ENCODE measurements at places on chromosomes 13 and 19.

DNA sequence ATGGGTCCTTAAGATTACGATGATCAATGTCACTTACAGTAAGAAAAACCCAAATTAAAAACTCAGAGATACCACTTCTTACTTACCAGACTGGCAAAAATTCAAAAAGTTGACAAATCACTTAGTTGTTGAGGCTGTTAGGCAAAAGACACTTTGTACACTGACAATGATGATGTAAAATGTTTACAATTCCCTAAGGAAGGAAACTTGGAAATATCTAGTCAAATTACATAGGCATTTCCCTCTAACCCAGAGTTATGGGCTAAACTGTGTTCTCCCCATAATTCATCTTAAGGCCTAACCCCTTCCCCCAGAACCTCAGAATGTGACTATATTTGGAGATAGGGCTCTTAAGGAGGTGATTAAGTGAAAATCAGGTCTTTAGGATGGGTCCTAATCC is 12.0 kb downstream of the TGDS start:
- DNase-seq: no peak

DNA sequence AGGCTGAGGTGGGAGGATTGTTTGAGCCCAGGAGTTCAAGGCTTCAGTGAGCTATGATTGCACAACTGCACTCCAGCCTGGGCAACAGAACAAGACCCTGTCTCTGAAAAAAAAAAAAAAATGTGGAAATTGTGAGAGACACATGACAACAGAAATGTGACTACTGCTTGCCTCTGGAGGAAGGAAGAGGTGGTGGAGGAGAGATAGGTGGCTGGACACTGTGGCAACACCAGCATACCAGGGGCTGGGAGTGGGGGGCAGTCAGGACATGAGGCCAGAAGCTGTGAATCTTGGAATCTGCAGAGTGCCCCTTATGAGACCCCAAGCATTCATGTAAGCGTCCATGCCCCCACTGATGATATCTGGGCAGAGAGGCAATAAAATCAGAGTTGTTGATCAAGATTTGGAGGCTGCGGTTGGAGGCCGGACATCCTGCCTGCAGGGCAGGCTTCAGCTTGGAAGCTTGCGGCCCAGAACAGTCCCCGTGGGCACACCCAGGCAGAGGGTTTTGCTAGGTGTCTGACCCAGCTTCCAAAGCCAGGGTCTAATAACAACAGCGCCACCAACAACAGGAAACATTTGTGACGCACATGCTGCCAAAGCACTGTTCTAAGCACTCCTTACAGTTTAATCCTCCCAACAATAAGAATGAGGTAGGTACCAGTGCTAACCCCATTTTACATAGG is 16.9 kb downstream of the FAM187B start:
- peak; percentile 33 for DNase-seq

GRCh38 chr13:35917252-35917941 is 213.8 kb downstream of the DCLK1 start:
- no peak for DNase-seq

GRCh38 chr19:55809381-55810058 is 22.3 kb downstream of the NLRP11 start:
- peak; percentile 72 for DNase-seq

GRCh38 chr19:19540064-19540714 is 2.1 kb downstream of the CILP2 start:
- peak; percentile 79 for DNase-seq

- DNase-seq: peak; percentile 97
Measured at GRCh38 chr19:8640402-8641004, 10.1 kb downstream of the NFILZ start.

DNA sequence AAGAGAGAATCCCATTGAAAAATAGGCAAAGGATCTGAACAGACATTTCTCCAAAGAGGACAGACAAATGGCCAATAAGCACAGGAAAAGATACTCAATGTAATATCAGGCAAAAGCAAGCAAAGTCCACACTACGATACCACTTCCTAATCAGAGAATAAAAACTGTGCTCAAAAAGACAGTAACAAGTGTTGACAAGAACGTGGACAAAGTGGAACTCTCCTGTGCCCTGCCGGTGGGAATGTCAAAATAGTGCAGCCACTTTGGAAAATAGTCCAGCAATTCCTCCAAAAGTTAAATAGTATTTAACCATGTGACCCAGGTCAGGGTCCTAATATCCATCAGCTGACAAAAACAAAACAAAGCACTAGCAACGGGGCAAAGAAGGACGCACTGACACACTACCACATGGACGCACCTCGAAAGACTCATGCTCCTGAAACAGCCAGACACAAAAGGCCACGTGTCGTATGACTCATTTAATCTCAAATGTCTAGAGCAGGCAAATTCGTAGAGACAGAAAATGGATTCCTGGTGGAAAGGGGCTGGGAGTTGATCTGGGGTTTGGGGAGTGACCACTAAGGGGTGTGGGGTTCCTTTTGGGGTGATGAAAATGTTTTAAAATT is 5.2 kb downstream of the MIER2 start:
- no peak for DNase-seq

DNA sequence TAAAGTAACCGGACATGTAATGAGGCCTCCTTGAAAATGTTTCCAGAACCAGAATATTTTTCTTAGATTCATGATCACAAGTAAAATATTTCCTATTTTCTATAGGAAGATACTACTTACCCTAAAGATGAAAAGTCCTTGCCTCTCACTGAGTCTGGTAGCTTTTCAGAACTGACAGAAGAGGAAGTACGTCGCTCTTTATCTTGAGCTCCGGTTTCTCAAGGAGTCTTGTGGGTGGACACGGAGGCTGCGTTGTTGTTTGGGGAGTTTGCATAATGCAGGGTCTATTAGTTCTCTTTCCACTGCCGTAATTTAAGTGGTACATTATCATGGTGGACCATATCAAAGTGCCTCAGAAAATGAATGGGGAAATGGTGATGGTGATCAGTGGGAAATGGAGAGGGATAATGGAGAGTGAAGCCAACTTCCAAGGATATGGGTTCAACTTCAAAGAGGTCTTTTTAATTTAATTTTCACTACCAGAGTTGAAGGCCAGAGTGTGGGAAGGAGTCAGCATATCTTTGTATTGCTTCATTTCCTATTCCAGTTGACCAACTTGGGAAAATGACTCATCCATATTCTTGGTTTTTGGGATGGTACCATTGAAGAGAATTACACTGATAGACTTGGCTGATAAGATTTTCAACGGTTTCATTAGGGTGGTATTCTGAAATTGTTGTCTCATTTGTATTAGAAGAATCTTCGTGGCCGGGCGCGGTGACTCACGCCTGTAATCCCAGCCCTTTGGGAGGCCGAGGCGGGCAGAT is 23.4 kb downstream of the MBD3L2B start:
- peak; percentile 76 for DNase-seq

GRCh38 chr13:32538143-32538620 is 413 bp downstream of the N4BP2L2 start:
- DNase-seq: peak; percentile 89

- no peak for DNase-seq
Measured at GRCh38 chr19:57689750-57690149, 8.0 kb downstream of the ZNF551 start.

DNA sequence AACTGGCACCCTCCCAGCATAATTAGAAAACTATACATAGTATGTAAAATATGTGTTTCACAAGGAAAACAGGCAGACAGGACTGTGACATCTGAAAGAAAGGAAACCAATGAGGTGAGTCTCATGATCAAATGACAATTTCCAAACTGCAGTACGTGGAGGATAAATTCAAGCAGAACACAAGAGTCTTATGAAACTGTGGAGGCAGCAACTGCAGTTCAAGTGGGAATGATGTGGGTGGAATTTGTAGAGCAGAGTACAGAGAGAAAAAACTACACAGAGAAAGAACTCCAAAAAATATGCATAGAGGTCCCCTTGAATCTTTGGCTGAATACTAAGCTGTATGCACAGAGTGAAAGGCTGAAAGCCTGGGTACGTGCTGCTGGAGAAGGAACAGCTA is 9.7 kb downstream of the SIGLEC6 start:
- DNase-seq: no peak

DNA sequence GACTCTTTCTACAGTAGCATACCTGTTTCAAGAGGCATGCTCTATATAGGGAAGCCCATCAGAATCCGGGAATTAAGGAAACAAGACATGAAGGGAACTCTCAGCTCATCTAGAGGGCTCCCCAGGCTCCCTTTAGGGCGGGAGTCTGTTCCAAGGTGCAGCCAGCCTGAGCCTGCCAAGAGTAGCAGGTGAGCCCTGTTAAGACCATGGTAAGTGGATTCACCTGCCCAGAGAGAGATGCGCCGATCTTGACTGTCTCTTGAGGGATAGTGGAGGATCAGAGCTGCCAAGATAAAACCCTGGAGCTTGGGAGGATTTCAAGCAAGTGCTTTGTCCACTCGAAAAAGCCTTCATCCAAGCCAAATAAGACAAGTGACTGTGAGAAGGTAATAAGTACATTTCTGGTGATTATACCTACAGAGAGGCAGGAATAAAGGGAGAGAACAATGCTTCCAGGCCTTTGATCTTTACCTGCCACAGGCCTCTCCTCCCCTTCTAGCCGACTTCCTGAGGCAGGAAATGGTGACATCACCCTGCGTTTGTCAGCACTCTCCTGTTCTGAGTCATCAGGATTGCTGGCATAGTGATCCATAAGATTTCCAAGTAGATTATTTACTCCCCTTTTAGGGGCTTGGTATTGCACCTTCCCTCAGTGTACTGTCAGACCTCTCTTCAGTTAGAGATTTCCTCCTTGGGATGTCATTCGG is 31.5 kb downstream of the KLF5 start:
- no peak for DNase-seq

GRCh38 chr13:41995336-41995735 is 34.4 kb upstream of the VWA8 start:
- no peak for DNase-seq

GRCh38 chr13:108115738-108116137 is 99.6 kb downstream of the LIG4 start:
- no peak for DNase-seq

- no peak for DNase-seq
Measured at GRCh38 chr13:40993987-40994386, 25.1 kb downstream of the ELF1 start.

- no peak for DNase-seq
Measured at GRCh38 chr19:34504273-34504808, 22.8 kb downstream of the WTIP start.

- no peak for DNase-seq
Measured at GRCh38 chr13:61777899-61778298, 362.2 kb upstream of the PCDH20 start.

- peak; percentile 84 for DNase-seq
Measured at GRCh38 chr19:35445826-35446593, 2.0 kb upstream of the FFAR2 start.

GRCh38 chr19:8370176-8371010 is 6.4 kb downstream of the ANGPTL4 start:
- DNase-seq: peak; percentile 75

GRCh38 chr19:2289714-2290435 is 7.9 kb upstream of the PEAK3 start:
- DNase-seq: peak; percentile 82

DNA sequence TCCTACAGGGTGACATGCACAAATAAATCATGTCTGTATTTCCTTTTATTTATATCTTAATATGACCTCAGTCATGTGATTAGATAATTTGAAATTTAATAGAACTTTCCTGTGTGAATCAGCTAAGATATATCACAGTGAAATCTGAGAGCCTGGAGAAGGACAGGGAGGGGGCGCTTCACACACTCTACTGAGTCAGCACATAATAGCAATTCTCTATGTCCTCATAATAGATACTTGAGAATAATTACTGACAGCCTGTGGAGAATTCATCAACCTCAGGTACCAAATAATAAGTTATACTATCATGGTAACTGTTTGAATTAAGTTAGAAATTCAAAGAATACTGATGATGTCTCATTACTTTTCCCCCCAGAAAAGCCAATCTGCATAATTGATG is 98.0 kb upstream of the SLC10A2 start:
- no peak for DNase-seq

DNA sequence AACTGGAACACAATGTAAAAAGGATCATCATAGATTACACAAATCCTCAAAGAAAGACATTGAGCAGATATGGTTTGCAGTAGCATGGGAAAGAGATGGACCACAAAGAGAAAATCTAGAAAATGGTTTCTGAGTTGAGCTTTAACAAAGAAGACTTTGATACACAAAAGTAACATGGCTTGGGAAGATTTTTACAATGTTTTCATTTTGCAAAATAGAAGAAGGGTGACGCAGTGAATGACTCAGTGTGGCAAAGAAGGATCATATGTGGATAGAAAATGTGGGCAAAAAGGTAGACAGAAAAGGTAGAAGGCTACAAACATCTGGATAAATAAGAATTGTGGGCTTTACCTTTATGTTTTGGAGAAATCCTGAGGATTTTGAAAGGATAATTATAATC is 1220.5 kb downstream of the PCDH17 start:
- no peak for DNase-seq

DNA sequence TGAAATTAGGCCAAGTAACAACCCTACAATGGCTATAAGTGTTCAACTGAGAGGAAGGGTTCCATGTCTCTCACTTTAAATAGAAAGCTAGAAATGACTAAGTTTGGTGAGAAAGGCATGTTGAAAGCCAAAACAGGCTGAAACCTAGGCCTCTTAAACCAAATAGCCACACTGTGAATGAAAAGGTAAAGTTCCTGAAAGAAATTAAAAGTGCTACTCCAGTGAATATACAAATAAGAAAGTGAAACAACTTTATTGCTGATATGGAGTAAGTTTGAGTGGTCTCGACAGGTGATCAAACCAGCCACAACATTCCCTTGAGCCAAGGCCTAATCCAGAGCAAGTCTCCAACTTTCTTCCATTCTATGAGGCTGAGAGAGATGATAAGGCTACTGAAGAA is 209.6 kb downstream of the KLF12 start:
- DNase-seq: no peak

DNA sequence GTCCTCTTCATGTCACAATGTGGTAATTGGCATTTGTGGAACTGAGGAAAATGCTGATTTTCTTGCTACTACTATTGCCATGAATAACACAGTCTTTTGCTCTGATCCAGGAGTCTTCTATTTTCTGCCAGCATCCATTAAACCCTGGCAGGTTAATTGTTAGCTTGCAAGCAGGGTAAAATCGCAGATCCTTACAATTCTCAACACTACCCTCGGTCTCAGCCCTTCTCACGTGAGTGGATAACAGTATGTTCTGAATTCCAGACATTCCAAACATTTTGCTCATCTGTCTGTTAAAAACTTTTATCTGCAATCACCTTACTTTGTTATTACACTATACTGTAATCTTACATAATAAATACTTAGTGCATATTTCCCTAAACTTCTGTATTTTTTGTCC is 251.3 kb upstream of the ATXN8OS start:
- DNase-seq: no peak

- DNase-seq: no peak
Measured at GRCh38 chr13:75021151-75021550, 460.8 kb downstream of the TBC1D4 start.

- DNase-seq: no peak
Measured at GRCh38 chr13:35765366-35765765, 288.9 kb upstream of the MAB21L1 start.

Measured in suppressor macrophage treated with lipopolysaccharide for 1 hour (primary cell).